ENCODE measurements at places on chromosomes 16 and 17. TPM values are rescaled to one million over a fixed set of nuclear protein-coding genes. Genes with fewer than 3 reads are reported as not detected.

The DPEP3 gene
- not detected for total RNA-seq

The C16orf74 gene
- 2.1 TPM for total RNA-seq

The CD79B gene
- total RNA-seq, result 38.2 TPM

The CA5A gene
- not detected for total RNA-seq

The KCNH4 gene
- total RNA-seq, result 0.10 TPM

The SCNN1B gene
- not detected for total RNA-seq

The IGFALS gene
- total RNA-seq, result 0.15 TPM

The CSH1 gene
- total RNA-seq, result not detected

The MEFV gene
- 0.81 TPM for total RNA-seq

The ABCC6 gene
- not detected for total RNA-seq

The SLC16A11 gene
- 0.12 TPM for total RNA-seq

The KRTAP1-5 gene
- not detected for total RNA-seq

The HLF gene
- total RNA-seq, result 0.48 TPM

The SCIMP gene
- not detected for total RNA-seq

The TBC1D3K gene
- not detected for total RNA-seq

The WNK4 gene
- total RNA-seq, result 0.26 TPM

The TMIGD1 gene
- not detected for total RNA-seq

The CCL16 gene
- total RNA-seq, result not detected

The KRTAP4-5 gene
- not detected for total RNA-seq

The SLC35G6 gene
- total RNA-seq, result not detected

The PGAP6 gene
- total RNA-seq, result 81.5 TPM

The KRTAP4-3 gene
- not detected for total RNA-seq

The DHX8 gene
- 65.6 TPM for total RNA-seq

The PRRT2 gene
- 0.98 TPM for total RNA-seq

The ERCC4 gene
- total RNA-seq, result 10.8 TPM

The GPR179 gene
- total RNA-seq, result not detected

The HERPUD1 gene
- total RNA-seq, result 118 TPM

The SDR42E2 gene
- 0.20 TPM for total RNA-seq

Data from activated naive CD4-positive, alpha-beta T cell treated with anti-CD3 and anti-CD28 coated beads, Interleukin-2, amount 10 ng/mL, durations not matched to agents 5 hours and 36 hours (primary cell).